ENCODE measurements at places on chromosomes 16 and 17. TPM values are rescaled to one million over a fixed set of nuclear protein-coding genes. Genes with fewer than 3 reads are reported as not detected.

COTL1 gene
- 122 TPM for polyA plus RNA-seq

DNA sequence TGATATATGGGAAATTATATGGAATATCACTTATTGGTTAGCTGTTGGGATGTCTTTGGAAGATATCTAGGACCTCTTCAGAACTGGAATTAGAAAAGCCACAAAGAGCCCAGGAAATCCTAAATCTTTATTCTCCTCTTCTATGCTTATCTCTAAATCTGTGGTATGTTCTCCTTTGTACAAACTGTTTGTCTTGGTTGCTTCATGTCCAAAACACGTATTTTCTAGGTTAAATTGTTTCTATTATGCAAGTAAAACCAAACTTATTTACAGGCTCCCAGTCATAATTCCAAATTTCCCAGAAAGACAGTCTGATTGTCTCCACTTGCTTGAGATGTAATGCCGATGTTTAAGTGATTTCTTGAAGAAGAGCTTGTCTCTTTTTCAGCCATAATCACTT lies 650.9 kb downstream of the CDH11 start:
- DNase-seq, result no peak

DNA sequence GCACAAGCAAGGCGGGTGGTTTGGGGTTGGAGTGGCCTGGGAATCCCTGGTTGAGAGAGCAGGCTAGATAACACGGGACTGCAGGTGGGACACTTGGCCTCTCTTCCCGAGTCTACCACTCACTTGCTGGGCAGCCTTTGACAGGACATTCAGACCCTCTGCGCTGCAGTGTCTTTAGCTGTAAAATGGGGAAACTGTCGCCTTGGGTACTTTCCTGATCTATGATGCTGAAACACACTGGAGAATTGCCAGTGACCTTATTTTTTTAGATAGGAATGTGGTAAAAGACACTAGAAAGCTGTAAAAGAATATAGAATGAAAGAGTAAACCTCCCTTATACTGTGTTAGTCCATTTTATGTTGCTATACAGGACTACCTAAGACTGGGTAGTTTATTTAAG lies 30.5 kb downstream of the KSR1 start:
- no peak for DNase-seq

GRCh38 chr16:84013787-84014569 lies 28.6 kb downstream of the SLC38A8 start:
- no peak for DNase-seq

TBC1D28 gene
- not detected for polyA plus RNA-seq

LONP2 gene
- 69.4 TPM for polyA plus RNA-seq
